HAP-1 (cell line): ENCODE measurements at places on chromosomes 5 and 9.
A peak's percentile ranks its signal among the peaks of the same experiment; 100 is the strongest.

DNA sequence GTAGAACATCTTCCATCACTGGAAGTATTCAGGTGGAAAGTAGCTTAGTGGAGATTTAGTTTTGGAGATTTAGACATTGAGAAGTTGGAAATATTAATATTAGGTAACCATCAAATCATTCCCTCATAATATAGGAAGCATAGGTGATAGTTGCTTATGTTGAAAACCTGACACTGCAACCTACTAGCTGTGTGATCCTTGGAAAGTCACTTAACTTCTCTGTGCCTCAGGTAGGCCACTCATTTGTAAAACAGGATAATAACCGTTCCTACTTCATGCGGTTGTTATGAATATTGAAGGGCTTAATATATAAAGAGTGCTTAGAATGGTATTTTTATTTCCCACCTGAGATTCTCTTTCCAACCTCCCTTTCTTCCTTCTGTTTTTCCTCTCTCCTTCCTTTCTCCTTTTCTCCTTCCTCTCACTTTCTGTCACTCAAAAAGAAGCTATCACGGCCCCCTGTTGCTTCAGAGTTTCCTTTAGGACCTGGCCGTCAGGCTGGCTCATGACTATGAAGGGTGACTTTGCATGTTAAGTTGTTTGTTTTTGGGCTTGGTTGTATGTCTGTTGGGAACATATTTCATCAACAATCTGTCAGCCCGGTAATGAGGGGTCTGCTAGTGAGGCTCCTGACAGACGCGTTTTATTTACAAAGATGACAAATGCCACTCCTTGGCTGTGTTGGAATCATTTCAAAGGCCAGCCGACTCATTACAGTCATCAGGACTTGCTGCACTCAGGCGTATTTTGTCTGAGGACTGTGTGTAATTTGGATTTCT lies 31.0 kb downstream of the DOCK2 start:
- DNase-seq: no peak

GRCh38 chr5:74556631-74557595 lies 83.6 kb downstream of the ENC1 start:
- no peak for DNase-seq

GRCh38 chr9:72292256-72292682 lies 72.7 kb downstream of the ZFAND5 start:
- peak; percentile 36 for DNase-seq

GRCh38 chr9:81626511-81626910 lies 62.8 kb downstream of the TLE1 start:
- DNase-seq: no peak

GRCh38 chr5:96714951-96715451 lies 52.8 kb downstream of the CAST start:
- DNase-seq: peak; percentile 19

GRCh38 chr5:8831251-8831650 lies 714.6 kb downstream of the SEMA5A start:
- no peak for DNase-seq

GRCh38 chr9:15386465-15386864 lies 36.2 kb upstream of the SNAPC3 start:
- no peak for DNase-seq

GRCh38 chr5:140557965-140558364 lies 692 bp upstream of the SRA1 start:
- no peak for DNase-seq

GRCh38 chr5:147788023-147788422 lies 5.5 kb upstream of the JAKMIP2 start:
- DNase-seq: no peak

- no peak for DNase-seq
Measured at GRCh38 chr5:108947164-108947563, 199.5 kb downstream of the FER start.

GRCh38 chr5:52139888-52140615 lies 647.7 kb upstream of the ITGA1 start:
- no peak for DNase-seq

DNA sequence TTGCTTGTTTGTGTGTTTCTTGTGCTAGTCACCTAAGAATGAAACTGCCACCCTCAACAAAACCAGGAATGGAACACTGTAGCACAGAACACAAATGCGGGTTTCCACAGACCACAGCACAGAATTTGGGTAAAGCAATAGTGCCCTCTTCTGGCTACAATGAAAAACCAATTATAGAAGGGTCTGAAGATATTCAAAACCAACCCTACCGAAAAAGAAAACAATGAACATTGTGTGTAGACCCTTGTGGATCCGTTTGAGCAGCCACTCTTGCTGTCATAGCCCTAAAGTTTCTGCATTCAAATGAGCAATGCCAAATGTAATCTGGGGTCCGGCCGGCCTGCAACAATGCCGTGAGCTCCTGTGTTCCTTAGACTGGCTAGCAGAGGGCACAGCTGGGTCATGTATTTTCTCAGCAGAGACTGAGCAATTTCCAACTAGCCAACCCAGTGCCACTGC lies 8.3 kb upstream of the ENC1 start:
- DNase-seq: peak; percentile 47

GRCh38 chr9:79382044-79382443 lies 189.7 kb upstream of the TLE4 start:
- no peak for DNase-seq

- DNase-seq: no peak
Measured at GRCh38 chr9:107559494-107560086, 70.0 kb upstream of the KLF4 start.

- DNase-seq: peak; percentile 85
Measured at GRCh38 chr5:149581192-149581861, at the start of gene ARHGEF37. TSS of gene ARHGEF37 (plus strand) at chr5:149581498. CDS start at chr5:149597770, 16,272 bp downstream.
